ENCODE measurements at places on chromosomes 2 and 18.

DNA sequence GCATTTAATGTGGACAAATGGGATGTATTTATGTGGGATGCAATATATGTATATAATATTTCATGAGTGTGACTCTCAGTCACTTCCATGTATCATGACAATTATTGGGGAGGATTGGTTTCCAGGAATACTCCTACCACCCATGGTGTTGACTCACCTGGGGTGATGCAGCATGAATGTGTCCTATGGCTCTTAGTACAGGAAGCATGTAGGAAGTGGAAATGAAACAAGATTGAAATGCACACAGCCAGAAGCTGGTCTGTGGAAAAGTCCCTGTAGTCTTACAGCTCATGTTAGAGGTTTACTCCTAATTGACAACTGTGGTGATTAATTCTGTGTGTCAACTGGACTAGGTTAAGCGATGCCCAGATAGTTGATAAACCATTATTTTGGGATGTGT lies 89.3 kb upstream of the HAAO start:
- no peak for DNase-seq

GRCh38 chr2:160257743-160258491 lies 57.8 kb upstream of the ITGB6 start:
- no peak for DNase-seq

- no peak for DNase-seq
Observed at GRCh38 chr2:68565858-68566257, 77.5 kb upstream of the PROKR1 start.

DNA sequence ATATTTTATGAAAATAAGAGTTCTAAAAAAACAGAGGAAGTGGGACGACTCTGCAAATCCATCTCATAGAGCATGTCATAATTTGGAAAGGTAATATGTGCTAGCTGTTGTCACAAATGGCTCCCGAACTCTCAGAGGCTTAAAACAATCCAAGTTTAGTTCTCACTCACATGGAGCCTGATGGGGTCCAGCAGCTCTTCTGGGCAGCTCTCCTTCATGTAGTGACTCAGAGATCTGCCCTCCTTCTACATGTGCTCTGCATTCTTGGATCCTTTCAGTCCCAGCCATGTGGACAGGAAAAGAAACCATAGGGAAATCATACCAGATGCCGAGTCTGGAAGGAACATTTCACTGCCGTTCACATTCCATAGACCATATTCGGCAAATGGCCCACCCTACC lies 180.1 kb upstream of the APCDD1 start:
- no peak for DNase-seq

GRCh38 chr18:68707646-68708045 lies 7.3 kb downstream of the TMX3 start:
- no peak for DNase-seq

DNA sequence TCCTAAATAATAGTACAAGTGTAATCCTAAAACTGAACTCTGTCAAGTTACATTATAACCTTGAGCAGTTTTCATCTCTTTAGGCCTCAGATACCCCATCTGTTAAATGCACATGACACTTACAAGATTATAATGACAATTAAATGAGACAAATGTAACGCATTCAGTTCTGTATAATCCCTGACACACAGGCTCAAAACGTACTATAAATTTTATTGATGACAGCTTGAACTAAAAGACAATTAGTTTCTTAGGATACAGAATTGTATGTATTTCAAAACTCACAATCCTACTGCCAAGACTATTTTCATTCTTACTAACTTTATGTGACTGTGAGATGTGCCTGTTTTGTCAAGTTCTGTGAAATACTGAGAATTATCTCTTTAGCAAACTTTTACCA lies 56.2 kb downstream of the GFPT1 start:
- no peak for DNase-seq

GRCh38 chr18:3879836-3880120 lies 429.8 kb downstream of the TGIF1 start:
- DNase-seq, result no peak

- DNase-seq, result no peak
Observed at GRCh38 chr18:51727780-51728179, 530.3 kb upstream of the MEX3C start.
